Left ventricle myocardium inferior (tissue), 1 donor: ENCODE measurements at places on chromosomes 3 and 15. TPM values are rescaled to one million over a fixed set of nuclear protein-coding genes. Genes with fewer than 3 reads are reported as not detected.
A peak's percentile ranks its signal among the peaks of the same experiment; 100 is the strongest.

- H3K36me3 ChIP-seq: no peaks in the 10 kb centered on the region
- peaks cover 14% of the 10 kb centered on the region for H3K4me1 ChIP-seq
- H3K27me3 ChIP-seq: no peaks in the 10 kb centered on the region
These were observed 336.1 kb upstream of the PROK2 start for GRCh38 chr3:72120806-72121778.

GRCh38 chr3:36893137-36893557 lies 51.7 kb downstream of the TRANK1 start:
- peaks cover 45% of the 10 kb centered on the region for H3K36me3 ChIP-seq
- DNase-seq: no peak
- H3K27me3 ChIP-seq: no peaks in the 10 kb centered on the region
- H3K27ac ChIP-seq: peak overlapping the region; percentile 66

Gene NTRK3
- 1.6 TPM for total RNA-seq

Gene CADM2
- 4.3 TPM for total RNA-seq

GRCh38 chr15:78501857-78502256 lies 5.5 kb upstream of the HYKK start:
- H3K27me3 ChIP-seq: no peaks in the 10 kb centered on the region
- no peak overlapping the region for H3K27ac ChIP-seq
- H3K4me1 ChIP-seq: peaks cover 3% of the 10 kb centered on the region
- no peak for DNase-seq
- H3K36me3 ChIP-seq: peaks cover 46% of the 10 kb centered on the region

DNA sequence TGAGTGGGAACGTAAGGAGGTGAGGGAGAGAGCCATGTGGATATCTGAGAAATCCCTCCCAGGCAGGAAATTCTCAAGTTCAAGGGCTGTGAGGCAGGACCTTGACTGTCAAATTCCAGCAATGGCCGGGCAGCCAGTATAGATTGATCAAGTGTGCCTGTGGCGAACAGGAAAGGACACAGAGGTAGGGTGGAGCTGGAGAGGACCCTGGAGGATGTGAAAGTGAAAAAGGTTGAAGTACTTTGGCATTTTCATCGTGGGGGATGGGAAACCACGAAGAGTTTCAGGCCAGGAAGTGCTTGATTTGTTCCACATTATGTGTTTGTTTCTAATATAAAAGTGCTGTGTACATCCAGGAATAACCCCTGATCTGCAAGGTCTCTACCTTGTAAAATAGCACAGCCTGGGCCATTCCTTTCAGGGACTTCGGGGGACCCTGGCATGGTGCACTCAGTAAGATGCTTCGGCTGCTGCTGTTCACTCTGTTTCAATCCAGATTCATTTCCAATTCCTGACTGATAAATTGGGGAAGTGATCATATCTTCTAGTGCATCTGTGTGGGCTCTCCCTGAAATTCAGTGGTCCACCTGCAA lies 156.6 kb downstream of the MCTP2 start:
- H3K36me3 ChIP-seq: no peaks in the 10 kb centered on the region
- no peak overlapping the region for H3K27ac ChIP-seq
- no peak overlapping the region for H3K4me3 ChIP-seq
- DNase-seq: no peak
- peaks cover 15% of the 10 kb centered on the region for H3K27me3 ChIP-seq

DNA sequence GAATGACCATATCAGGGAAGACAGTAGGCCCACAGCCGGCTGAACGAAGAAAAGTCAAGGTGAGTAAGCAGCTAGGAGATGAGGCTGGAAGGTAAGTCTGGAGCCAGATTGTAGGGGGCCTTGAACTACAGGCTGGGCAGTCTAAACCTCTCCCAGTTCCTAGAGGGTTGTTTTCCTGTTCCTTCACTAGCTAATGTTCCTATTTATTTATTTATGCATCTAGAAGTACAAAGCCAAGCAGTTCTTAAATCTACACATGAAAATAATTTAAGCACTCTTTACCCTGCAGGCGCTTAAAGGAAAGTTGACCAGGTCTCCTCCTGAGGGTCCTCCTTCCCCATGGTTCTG lies 3.7 kb downstream of the ACAA1 start:
- H3K27ac ChIP-seq: no peak overlapping the region
- no peak overlapping the region for H3K4me3 ChIP-seq
- H3K27me3 ChIP-seq: no peaks in the 10 kb centered on the region
- H3K36me3 ChIP-seq: peaks cover 73% of the 10 kb centered on the region
- peaks cover 96% of the 10 kb centered on the region for H3K4me1 ChIP-seq

GRCh38 chr15:80549191-80549590 lies 145.0 kb downstream of the ARNT2 start:
- no peak overlapping the region for H3K4me3 ChIP-seq
- no peaks in the 10 kb centered on the region for H3K4me1 ChIP-seq
- H3K36me3 ChIP-seq: no peaks in the 10 kb centered on the region
- no peak overlapping the region for H3K27ac ChIP-seq

Gene TMIE
- 1.5 TPM for total RNA-seq

Gene ZNF502
- 3.4 TPM for total RNA-seq

DNA sequence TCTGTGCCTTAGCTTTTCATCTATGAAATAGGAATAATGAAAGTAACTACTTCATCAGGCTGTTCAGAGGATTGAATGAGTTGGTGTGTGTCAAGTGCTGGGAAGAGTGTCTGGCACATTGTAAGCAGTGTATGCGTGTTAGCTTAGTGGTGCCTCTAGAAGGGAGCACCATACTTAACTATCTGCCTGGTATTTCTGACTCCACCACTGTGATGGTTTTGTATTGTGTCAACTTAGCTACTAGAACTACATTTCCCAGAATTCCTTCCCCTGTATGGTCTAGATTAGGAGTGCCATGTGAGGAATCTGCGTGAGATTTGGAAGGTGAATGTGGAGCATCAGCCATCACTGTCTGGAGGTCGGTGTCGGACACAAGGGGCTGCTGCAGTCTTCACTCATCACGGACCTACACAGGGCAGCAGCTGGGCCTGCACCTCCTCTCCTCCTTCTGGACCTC lies 115.4 kb upstream of the GALNT15 start:
- H3K4me1 ChIP-seq: peaks cover 44% of the 10 kb centered on the region
- H3K36me3 ChIP-seq: no peaks in the 10 kb centered on the region
- DNase-seq: no peak

DNA sequence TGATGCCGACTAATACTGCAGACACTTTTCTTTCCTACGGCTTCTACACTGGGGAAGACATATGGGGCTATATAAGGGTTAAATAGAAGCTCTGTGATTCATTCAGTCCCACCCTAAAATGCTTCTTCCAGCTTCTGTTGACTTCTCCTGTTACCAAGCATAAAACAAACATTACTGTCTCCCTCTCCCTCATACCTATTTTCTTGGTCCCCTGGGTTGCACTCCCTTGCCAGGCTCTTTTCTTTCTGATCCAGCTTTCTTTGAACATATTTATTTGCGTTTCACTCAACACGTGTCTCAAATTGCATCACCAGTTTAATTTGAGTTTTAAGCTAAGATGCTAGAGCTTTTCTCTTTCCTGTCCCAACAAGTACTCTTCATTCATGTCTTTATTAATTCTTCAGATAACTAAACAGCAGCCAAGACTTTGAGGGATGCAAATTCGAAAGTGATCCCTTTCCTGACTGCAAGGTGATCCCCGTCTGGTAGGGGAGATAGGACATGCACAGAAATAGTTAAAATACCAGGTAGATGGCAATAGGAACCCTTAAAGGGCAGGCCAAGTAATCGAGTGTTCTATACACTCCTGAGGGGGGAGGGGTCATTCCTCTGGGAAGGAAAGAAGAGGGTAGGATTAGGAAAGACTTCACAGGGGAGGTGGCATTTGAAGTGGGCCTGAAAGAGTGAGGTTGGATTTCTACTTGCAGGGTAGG lies 198.6 kb upstream of the BCL6 start:
- no peaks in the 10 kb centered on the region for H3K27me3 ChIP-seq
- H3K36me3 ChIP-seq: no peaks in the 10 kb centered on the region
- H3K4me3 ChIP-seq: no peak overlapping the region
- peaks cover 34% of the 10 kb centered on the region for H3K4me1 ChIP-seq

DNA sequence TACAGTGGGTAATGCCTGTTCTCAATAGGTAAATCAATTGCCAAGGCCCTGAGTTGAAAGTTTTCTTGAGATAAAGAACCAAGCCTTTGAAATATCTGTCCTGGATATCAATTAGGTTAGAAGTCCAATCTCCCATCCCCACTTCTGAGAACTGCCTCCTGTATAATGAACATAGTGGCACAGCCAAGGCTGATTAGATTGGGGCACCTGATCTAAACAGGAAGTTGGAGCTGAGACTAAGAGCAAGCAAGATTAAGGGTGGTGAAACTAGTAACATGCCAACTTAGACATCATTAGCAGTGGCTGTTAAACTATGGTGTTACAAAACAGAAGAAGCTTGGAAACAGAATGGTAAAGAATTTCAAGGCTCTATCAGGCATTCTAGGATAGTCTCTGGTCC lies 137.7 kb upstream of the TMEM108 start:
- H3K27ac ChIP-seq: no peak overlapping the region
- H3K4me1 ChIP-seq: no peaks in the 10 kb centered on the region
- no peaks in the 10 kb centered on the region for H3K27me3 ChIP-seq
- no peak for DNase-seq
- no peaks in the 10 kb centered on the region for H3K36me3 ChIP-seq
- H3K4me3 ChIP-seq: no peak overlapping the region

- no peaks in the 10 kb centered on the region for H3K36me3 ChIP-seq
- DNase-seq: no peak
- no peak overlapping the region for H3K27ac ChIP-seq
- no peaks in the 10 kb centered on the region for H3K4me1 ChIP-seq
These were observed 15.5 kb downstream of the GRM2 start for GRCh38 chr3:51722362-51722761.

GRCh38 chr3:65534805-65535204 lies 503.9 kb downstream of the MAGI1 start:
- H3K4me3 ChIP-seq: no peak overlapping the region
- no peaks in the 10 kb centered on the region for H3K36me3 ChIP-seq
- peaks cover 64% of the 10 kb centered on the region for H3K4me1 ChIP-seq
- no peak for DNase-seq

- no peak overlapping the region for H3K4me3 ChIP-seq
- no peak for DNase-seq
- H3K36me3 ChIP-seq: no peaks in the 10 kb centered on the region
- H3K27ac ChIP-seq: no peak overlapping the region
- H3K27me3 ChIP-seq: no peaks in the 10 kb centered on the region
These were observed 155.5 kb upstream of the TMC3 start for GRCh38 chr15:81529481-81529880.

GRCh38 chr3:149495581-149496125 lies 21.2 kb downstream of the TM4SF4 start:
- DNase-seq: no peak
- H3K27ac ChIP-seq: no peak overlapping the region
- no peaks in the 10 kb centered on the region for H3K4me1 ChIP-seq
- peaks cover 13% of the 10 kb centered on the region for H3K27me3 ChIP-seq
- H3K4me3 ChIP-seq: no peak overlapping the region

GRCh38 chr3:107987036-107987939 lies 103.5 kb downstream of the CD47 start:
- DNase-seq: peak; percentile 75
- H3K27ac ChIP-seq: peak overlapping the region; percentile 49
- no peak overlapping the region for H3K4me3 ChIP-seq

GRCh38 chr15:61621146-61621545 lies 392.0 kb upstream of the RORA start:
- DNase-seq: no peak
- H3K27ac ChIP-seq: no peak overlapping the region

GRCh38 chr15:88833731-88834100 lies 30.5 kb downstream of the ACAN start:
- peaks cover 12% of the 10 kb centered on the region for H3K27me3 ChIP-seq
- no peaks in the 10 kb centered on the region for H3K36me3 ChIP-seq
- H3K27ac ChIP-seq: no peak overlapping the region

Gene DUOX2
- total RNA-seq: 0.05 TPM

DNA sequence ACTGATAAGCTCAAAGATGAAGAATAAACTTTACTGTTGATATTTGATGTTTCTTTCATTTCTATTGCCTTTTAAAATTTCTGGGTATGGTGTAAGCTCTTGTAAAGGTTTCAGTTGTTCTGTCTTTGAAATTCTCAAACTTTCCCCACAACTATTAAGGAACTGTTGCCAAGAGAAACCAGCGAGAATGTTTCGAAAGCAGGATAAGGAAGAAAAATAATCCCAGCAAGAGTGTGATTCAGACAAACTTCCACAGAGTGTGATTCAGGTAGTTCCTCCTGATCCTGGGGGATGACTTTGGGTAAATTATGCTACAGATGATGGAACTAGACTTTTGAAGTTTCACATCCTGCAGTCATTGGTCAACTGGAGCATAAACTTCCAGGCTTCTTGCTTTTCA lies 632.0 kb downstream of the NSUN3 start:
- DNase-seq: no peak
- H3K4me1 ChIP-seq: no peaks in the 10 kb centered on the region
- no peak overlapping the region for H3K27ac ChIP-seq
- no peaks in the 10 kb centered on the region for H3K36me3 ChIP-seq
- no peak overlapping the region for H3K4me3 ChIP-seq

Gene RNF7
- total RNA-seq: 89.6 TPM

DNA sequence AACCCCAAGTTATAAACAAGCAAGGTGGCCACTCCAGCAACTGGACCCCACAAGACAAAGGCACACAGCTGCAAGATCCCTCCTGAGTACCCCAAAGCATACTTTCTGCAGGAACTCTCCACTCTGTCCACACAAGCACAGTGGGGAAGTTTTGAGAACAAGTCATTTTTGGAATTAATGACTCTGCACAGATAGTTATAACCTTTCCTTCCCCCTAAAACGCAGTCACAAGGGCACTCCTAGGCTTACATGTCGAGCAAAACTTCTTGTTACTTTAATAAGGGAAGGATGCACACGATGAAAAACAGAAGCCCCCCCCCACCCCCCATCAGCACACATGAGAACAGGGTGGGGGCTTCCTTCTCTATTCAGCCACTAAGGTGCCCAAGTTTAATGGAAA lies 1.2 kb downstream of the STIMATE start:
- no peak for DNase-seq
- peak overlapping the region; percentile 86 for H3K4me3 ChIP-seq
- no peaks in the 10 kb centered on the region for H3K36me3 ChIP-seq
- H3K27me3 ChIP-seq: no peaks in the 10 kb centered on the region
- H3K27ac ChIP-seq: peak overlapping the region; percentile 81

DNA sequence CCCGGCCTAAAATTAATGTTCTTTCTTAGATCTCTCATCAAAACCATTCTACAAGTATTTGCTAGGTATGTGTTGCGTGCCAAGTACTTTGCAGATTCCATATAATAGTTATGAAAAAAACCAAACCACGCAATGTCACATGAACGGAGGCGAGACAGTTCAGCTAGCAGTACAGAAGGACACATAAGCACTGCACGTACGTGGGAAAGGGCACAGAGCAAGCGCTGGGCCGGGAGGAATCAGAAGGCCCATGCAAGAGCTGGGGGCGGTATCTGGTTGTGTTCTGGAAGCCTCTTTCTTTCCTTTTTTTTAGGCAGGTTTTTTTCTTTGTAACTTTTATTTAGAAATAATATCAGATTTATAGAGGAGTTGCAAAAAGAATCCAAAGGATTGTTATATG lies 11.3 kb downstream of the PDIA5 start:
- peaks cover 61% of the 10 kb centered on the region for H3K4me1 ChIP-seq
- H3K4me3 ChIP-seq: no peak overlapping the region
- H3K27ac ChIP-seq: peak overlapping the region; percentile 73
- H3K27me3 ChIP-seq: no peaks in the 10 kb centered on the region
- no peaks in the 10 kb centered on the region for H3K36me3 ChIP-seq

Gene CLDN18
- total RNA-seq: not detected
